ENCODE measurements at places on chromosomes 12 and 14.

GRCh38 chr12:45034861-45035265 is 16.0 kb downstream of the DBX2 start:
- no peak for DNase-seq

DNA sequence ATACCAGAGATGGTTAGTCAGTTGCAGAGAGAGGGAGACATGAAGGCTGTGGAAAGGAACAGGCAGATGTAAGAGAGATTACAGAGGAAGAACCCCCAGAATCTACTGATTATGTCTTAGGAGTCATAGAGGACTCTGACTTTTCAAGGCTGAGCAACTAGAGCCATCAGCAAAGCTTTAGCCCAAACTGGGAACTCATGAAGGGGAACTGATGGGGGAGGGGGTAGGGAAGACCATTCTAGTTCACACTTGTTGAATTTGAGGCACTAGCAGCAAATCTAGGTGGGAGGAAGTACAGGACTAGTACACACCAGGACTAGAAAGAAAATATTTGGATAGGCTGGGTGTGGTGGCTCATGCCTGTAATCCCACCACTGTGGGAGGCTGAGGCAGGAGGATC is 10.1 kb downstream of the LGALS3 start:
- DNase-seq = no peak

- DNase-seq = no peak
Observed at GRCh38 chr12:49036029-49036428, 17.5 kb upstream of the PRKAG1 start.

GRCh38 chr12:119082496-119082895 is 96.2 kb upstream of the HSPB8 start:
- DNase-seq = no peak
